Tongue (tissue), 3 donors: ENCODE measurements at places on chromosomes 7 and 10. TPM values are rescaled to one million over a fixed set of nuclear protein-coding genes. Genes with fewer than 3 reads are reported as not detected.

- DNase-seq = no peak
These were observed 263.8 kb upstream of the GRB10 start for GRCh38 chr7:51046482-51046881.

- no peak for DNase-seq
These were observed 22.5 kb downstream of the CALHM2 start for GRCh38 chr10:103429647-103430046.

Gene HTRA1
- total RNA-seq = 102 TPM

Gene SLC18A2
- total RNA-seq = 3.1 TPM

Gene CLIP2
- total RNA-seq = 39.0 TPM

Gene ENKUR
- total RNA-seq = 0.21 TPM

DNA sequence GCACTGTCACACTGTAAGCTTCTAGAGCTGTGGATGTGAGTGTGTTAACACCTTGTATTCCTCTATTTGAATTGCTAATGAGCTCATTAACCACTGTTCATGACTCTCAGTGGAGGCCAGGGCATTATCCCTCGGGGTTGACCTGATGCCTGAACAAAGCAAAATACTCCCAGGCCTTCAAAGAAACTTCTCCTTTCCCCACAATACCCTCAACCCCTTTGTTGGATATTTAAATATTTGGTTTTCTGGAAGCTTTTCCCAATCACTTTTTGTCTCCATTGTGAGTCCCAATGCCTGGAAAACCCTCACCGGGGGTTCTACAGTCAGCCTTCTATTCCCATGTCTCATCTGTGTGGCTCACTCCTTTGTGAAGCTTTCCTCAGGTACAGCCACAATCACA is 780.1 kb downstream of the PHTF2 start:
- no peak for DNase-seq
